Stimulated activated CD4-positive, alpha-beta T cell treated with anti-CD3 and anti-CD28 coated beads, Interleukin-15, amount 100 ng/mL, for 1 hour (primary cell): ENCODE measurements at places on chromosomes 6 and 20.

DNA sequence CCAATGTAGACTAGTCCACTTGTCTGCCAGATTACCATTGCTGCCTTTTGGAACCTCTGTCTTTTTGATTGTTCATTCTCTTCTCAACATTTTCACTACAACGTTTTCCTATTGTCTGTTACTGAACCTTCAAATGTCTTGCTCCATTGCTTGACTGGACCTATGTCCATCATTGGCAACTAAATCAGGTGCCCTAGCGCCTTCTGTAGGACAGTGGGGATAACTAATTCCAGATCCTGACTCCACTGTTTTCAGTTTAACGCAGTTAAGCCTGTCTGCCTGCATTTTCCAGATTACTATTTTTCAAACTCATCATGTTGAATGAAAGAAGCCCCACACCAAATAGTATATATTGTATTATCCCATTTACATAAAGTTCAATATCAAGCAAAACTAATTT is 433.6 kb downstream of the RNF144B start:
- no peak for DNase-seq

DNA sequence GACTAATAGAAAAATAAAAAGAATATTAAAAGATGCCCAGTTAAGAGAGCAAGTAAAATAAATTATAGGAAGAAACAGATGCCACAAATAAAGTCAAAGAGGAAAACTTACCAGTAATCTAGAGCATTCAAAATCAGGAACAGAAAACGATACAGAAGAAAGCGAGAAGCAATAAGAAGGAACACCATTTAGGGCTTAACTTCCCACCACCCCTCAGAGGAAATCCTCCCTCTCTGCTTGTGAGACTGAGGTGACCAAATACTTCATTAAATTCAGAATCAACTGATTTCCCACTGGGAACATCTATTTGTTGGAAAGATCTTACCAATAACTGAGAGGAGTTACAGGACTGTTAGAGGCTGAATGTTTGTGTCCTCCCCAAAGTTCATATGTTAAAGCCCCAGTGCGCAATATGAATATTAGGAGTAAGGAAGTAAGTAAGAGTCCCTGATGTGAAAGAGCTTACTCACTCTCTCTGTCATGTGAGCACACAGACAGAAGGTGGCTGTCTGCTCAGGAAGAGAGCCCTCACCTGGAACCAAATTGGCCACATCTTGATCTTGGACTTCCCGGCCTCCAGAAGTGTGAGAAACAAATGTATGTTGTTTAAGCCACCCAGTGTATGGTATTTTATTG is 19.5 kb downstream of the KATNA1 start:
- DNase-seq = no peak

DNA sequence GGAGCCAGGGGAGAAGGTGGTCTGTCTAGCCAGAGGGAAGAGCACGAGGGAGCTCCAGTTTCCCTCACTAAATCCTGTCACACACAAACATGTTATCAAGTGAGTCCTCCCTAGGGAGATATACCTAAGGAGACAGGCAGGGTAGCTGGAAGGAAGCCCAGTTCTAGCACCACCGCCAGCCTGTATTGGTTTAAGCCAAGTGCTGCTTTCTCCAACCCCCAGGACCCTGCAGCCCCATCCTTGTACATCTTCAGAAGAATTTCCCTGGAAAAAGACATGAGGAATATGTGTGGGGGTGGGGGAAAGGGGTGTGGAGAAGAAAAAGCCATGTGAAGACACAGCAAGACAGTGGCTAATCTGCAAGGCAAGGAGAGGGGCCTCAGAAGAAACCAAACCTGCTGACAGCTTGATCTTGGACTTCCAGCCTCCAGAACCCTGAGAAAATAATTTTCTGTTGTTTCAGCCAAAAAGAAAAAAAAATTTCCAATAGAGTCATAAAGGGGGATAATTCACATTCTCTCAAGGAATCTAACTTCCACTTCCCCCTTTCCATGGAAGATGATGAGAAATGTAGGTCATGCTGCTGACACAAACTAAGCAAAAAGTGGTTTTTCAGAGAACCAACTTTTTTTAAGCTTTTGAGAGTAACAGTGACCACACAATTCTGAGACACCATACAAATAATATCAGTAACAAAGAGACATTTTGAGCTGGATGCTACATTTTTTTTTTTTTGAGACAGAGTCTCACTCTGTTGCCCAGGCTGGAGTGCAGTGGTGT is 103.2 kb upstream of the PRDM1 start:
- no peak for DNase-seq

- DNase-seq = no peak
These were observed 125.2 kb downstream of the SULF2 start for GRCh38 chr20:47659904-47660601.

GRCh38 chr6:79413562-79414002 is 123.6 kb downstream of the LCA5 start:
- DNase-seq = no peak

DNA sequence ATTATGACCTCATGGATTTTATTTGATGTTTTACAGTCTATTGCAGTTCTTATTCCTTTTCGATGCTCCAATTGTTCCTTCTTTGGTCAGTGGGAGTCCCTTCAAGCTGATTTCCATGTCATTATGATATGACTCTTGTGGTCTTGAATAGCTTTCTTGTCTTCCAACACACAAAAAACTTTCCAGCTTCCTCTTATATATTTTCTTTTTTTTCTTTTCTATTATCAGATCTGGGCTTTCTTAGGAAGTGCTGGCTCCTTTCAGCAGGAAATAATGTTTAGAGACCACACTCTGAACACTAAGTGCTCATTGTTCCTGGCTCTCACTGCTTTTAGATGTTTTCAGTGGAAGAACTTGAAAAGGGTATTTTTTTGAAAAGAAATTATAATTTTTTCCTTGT is 3.1 kb upstream of the SLC17A1 start:
- no peak for DNase-seq

DNA sequence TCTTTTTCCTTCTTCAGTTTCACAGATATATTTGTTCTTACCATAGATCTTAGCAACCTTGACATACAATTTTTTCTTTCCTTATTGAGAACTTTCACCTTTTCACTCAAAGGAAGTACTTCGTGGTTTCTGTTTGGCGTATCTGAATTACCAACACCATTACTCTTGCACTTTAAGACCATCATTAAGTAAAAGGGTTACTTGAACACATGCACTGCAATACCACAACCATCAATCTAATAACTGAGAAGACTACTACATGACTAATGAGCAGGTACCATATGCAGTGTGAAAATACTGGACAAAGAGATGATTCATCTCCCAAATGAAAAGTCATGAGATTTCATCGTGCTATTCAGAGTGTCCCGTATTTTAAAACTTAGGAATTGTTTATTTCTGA is 21.7 kb upstream of the SENP6 start:
- no peak for DNase-seq

- DNase-seq = no peak
These were observed 11.2 kb downstream of the HLA-DQB1 start for GRCh38 chr6:32655203-32655710.

DNA sequence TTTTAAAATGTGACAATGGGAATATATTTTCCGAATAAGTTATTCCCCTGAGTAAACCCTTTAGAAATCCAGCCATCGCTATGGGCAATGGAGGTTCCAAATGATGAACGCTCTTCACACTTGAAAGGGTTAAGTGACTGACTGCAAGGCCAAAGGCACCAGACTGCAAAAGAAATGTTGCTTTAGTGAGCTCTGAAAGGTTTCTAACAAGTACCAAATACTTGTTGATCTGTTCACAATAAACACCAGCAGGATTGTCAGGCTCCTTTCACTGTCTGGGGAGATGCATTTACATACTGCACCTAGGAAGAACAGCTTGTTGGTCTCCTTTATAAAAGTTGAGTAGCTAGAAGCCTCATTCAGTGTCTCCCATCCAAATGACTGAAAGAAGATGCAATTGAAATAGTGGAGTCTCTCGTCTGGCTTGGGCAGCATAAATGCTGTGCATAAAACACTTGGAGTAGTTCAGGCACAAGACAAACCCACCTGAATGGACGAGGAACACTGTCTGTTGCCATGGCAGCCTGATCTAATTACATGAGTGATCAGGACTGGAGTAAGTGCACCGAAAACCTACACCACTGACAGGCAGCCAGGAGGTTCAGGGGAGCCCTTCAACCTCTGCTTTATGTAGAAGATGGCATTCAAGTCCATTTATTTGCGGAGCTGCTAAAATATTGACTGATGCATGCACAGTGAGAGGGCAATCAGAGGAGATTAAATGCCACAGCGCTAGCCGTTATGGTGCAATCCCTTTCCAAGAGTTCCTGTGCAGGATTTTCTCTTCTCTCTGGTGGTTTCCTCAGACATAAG is 2.9 kb downstream of the ATXN1 start:
- DNase-seq = no peak

GRCh38 chr6:109237077-109237985 is 142.0 kb downstream of the CEP57L1 start:
- no peak for DNase-seq

DNA sequence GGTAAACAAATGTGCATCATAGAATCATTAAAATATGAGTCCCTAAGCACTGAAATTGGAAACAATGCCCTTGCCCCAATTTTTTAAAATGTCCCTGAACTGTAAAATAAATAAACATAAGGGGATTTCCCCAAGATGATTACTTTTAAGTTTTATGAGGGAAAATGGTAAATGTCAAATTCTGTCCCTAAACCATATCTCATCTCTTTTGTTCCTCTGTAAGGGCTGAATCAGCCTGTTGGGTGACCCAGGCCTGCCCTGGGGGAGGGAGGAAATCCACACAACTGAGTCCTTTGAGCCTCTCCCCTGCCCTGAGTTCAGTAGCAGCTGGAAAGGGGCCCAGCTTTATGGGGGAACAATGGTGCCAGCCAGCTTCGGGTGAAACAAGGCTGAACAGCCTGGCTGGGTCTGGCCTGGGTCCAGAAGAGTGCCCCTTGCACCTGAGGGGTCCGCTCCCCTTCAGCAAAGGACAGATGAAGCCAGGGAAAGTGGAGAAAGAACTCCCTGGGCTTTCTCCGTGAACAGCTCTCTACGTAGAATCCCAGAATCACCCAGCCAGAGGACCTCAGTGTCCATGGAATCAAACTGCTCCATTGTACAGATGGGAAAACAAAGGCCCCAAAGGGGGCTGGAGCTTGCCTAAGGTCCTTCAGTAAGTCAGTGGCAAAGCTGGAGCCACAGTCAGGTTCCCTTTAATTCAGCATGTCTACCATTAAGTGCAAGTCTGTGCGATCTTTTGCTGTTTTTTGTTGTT is 28.2 kb upstream of the ITCH start:
- no peak for DNase-seq

GRCh38 chr20:12482661-12483060 is 526.1 kb upstream of the SPTLC3 start:
- DNase-seq = no peak

DNA sequence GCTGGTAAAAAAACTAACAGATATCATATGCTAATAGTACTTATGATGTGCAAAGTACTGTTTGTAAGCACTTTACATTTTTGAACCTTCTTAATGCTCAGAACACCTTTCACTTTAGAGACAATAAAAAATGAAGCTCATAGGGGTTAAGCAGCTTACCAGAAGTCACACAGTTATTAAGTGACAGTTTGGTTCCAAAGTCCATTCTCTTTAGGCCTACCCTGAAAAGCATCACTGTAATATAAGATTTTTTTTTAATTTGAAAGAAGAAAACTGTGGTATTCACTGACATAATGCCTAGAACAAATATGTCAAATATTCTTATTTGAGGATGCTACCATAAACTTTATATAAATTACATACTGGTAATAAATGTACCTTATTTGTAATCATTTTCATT is 127.6 kb upstream of the RUNX2 start:
- DNase-seq = no peak

GRCh38 chr6:68194846-68195478 is 440.1 kb upstream of the ADGRB3 start:
- DNase-seq = no peak

DNA sequence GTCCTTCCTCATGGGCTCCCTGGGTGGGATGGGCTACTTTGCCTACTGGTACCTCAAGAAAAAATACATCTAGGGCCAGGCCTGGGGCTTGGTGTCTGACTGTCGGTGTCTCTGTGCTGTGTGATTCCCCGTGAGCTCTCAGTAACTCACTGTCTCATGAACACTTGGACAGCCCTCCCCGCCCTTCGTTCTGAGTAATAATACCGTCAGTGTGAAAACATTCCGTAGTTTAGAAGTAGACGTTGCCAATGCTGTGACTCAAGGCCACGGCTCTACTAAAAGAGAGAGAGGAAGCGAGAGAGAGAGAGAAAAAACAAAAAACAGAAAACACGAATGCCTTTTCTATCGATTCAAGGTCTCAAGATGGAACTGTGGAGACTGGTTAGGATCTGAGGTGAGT is 31.8 kb downstream of the FITM2 start:
- DNase-seq = no peak

- DNase-seq = no peak
These were observed 11.2 kb upstream of the SIRPA start for GRCh38 chr20:1883986-1884385.

DNA sequence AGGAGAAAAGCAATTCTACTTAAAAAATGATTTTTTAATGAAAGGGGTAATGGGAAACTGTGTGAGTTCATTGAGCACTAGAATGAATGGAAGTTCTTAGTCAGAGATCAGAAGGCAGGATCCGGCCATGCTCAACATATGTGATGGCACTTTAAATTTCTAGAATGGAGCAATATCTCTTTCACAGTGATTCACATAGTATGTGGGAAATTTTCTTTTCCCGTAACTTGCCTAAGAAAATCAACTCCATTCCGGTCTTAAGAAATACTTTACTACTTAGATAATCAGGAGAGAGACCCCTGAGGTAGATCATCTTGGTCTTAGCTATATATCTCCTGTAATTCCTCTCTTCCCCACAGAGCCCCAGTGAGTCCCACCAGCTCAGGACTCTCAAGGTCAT is 131.8 kb downstream of the SCML4 start:
- no peak for DNase-seq

DNA sequence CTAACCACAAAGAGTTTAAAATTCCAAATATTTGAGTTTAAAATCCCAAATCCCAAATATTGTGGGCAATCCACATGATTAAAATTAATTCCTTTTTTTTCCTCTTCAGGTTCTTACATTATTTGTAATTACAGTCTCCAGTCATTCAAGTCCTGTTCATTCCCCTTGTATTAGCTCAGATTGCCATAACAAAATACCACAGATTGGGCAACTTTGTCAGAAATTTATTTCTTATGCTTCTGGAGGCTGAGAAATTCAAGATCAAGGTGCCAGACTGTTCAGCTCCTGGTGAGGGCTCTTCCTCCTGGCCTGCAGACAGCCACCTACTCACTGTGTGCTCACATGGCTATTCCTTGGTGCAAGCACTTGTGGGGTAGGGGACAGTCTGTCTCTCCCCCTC is 105.5 kb downstream of the ARMC2 start:
- no peak for DNase-seq

DNA sequence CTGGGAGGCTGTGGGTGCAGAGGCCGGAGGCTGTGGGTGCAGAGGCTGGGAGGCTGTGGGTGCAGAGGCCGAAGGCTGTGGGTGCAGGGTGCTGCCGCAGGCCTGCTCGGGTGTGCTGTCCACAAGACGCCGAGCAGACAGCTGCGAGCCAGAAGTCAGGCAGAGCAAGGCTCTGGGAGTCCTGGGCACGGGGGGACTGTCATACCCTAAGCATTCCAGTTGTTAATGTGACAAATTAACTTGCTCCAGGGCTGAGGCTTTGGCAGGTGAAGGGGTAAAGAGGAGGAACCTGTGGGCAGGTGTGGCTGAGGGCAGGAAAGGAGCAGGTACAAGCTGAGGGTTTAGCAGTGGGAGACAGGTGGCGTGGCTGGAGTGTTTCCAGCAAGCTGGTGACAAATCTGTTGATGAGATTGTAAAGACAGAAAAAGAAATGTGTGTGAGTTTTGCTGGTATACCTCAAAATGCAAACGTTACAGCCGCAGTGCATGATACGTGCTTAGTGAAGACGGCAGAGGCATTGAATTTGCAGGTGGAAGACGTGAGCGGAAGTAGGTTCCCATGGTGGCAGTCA is 14.2 kb upstream of the ADRM1 start:
- no peak for DNase-seq

- no peak for DNase-seq
These were observed 13.1 kb downstream of the PSMB9 start for GRCh38 chr6:32867022-32867477.
